ENCODE measurements at places on chromosomes 7 and 10.

DNA sequence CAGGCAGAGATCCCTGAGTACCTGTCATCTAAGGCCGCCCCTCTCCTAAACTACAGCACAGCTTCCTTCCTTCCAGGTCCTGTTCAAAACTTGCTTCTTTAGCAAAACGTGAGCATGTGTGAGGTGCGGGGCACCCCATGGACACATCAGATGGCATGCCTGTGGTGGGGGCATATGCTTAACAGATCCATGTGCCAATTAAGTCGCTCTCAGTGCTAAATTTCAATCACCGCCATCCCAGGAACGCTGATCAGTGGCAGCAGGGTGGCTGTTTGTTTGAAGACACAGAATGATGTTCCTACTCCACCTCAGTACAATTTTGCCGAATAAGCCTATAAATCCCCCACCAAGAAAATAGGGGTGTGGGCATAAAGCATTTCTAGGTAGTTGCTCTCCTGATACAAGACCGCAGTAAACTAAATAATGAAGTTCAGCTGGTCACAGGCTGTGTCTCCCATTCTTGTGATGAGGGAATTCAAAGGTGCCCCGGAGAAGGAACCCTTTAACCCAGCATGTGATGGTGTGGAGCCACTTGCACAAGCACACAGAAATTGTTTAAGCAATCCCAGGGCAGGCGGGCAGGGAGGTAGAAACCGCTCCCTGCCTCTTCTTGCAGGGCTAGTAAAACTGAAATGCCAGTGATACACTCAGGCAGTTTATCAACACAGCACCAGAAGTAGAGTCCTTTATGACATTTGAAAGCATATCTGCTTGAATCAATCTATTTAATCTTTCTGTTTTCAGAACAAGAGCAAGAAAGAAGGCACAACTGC is 205.7 kb downstream of the SORCS1 start:
- DNase-seq, result no peak

- DNase-seq, result no peak
These were observed 71.0 kb downstream of the DLG5 start for GRCh38 chr10:77855404-77856155.

DNA sequence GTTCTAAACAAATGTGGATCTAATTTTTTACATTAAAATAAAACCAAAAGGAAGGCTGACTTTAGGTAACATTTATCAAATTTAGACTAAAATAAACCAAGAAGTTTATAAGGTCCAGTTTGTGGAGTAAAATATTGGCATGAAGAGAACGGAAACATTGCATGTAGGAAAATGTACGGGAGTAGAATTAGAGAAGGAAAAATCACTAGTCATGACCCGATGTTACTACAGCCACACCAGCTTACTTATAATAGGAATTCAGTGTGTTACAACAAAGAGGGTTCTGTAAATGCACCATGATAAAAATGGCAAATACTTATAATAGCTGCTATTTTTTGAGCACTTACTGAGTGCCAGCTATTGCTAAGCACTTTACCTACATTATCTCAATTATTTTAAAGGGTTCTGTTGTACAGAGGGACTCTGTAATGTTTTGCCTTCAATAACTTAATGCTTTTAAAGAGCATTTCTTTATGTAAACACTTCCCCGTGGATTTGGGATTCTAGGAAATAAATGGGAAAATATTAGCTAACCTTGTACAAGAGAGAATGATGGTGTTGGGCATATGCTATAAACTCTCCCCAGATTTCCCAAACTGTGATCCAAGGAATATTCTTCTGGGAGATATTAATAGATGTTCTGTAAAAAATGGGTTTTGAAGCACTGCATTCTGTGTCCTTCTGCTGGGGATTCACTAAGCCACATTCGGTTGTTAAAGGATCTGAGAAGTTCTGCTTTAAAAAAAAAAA is 296.7 kb downstream of the BBS9 start:
- no peak for DNase-seq

DNA sequence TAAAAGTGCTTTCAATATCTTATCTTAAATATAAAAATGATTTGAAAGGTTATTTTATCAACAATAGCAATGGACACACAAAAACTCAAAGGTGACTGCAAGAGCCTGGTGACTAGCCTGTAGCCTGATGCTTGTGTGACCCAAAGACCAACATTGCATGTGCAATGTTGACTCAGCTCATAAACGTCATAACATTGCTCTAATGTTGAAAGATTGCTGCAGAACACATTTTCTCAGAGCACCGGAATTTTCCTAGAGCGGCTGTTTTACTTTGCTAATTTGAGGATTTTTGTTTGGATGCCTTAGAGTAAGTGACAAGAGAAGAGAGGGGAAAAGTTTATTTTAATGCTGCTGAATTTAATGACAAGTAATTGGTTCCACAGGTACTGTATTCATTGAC is 107.1 kb downstream of the RAB18 start:
- DNase-seq, result no peak

GRCh38 chr7:155981703-155982102 is 169.4 kb upstream of the SHH start:
- no peak for DNase-seq

DNA sequence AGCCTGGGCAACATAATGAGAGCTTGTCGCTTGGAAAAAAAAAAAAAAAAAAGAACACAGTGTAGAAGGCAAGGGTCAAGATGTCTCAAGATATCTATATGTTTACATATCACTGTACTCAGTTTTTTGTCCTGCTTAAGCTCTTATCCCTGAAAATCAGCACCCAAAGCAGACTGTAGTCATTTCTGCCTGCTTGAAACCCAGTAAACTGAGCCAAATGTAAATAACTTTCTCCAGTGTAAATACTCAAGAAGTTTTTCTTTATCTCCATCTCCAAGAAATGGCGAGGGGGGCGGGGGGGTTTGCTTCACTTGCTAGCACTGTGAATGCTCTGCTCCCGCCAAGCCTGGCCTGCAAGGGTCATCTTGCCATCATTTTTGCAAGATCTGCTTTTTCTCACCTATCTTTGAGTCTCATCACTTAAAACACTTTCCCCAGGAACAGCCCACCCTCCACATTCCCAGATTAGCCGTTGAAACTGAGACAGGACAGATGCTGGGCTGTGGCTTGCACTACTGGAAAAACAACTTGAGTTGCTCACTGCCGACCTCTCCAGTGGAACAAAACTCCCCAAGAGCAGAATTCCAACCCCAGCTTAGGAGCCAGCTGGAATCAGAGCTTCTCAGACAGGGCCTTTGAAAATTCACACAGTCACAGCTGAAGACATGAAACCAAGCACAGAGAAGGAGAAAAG is 54.6 kb downstream of the AFAP1L2 start:
- no peak for DNase-seq

- DNase-seq, result no peak
These were observed 464 bp downstream of the KIAA1217 start for GRCh38 chr10:24209432-24209771.

DNA sequence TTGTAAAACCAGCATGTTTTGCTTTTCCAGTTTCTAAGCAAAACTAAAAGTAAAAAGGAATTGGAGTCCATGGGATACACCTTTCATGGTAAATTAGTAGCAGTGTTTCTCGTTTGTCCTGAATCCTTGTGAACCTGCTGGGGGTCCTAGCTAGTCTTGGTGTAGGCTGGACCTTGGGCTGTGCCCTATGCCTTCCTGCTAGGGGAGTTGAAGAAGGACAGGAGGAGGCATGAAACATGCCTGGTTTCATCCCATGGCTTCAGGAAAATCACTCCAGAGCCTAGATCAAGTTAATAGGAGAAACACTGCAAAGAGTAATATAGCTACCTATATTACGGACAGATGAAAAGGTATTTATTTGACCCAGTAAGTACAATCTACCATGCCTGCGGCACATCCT is 41.1 kb upstream of the GDF10 start:
- DNase-seq, result no peak

GRCh38 chr7:99365318-99366141 is 9.0 kb upstream of the ARPC1B start:
- DNase-seq, result no peak

GRCh38 chr10:122998360-122998917 is 10.2 kb downstream of the IKZF5 start:
- DNase-seq, result no peak

DNA sequence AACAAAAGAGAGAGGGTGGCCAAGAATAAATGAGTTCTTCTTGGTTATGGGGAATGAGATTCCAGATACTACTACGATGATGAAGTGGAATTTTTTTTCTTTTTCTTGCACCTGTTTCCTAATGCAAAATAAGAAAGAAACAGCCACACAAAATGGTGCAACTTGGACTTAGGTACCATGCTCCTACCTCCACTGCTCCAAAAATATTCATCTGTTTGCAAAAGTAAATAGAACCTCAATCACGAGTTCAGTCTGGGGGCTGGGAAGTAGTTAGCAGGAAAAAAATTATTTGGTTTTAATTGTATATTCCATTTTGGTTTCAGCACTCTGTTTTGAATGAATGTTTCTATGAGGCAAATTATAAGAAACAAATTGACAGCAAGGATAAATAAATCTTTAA is 73.5 kb downstream of the SLC25A13 start:
- DNase-seq, result no peak

GRCh38 chr7:147547252-147547897 is 1043.2 kb upstream of the C7orf33 start:
- DNase-seq, result no peak

DNA sequence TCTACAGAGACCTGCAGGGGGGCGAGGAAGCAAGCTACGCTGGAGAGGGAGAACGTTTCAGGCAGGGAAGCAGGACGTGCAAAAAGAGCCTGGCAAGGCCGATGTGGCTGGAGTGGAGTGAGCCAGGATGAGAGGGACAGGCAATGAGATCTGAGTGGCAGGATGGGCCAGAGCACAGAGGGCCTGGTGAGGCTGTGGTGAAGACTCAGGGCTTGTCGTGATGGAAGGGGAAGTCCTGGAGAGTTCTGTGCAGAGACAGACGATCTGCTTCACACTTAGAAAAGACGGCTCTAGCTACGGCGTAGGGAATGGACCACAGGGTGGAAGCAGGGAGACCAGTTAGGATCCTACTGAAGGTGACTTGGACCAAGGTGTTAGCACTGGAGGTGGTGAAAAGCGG is 87.0 kb downstream of the SH3PXD2A start:
- no peak for DNase-seq

DNA sequence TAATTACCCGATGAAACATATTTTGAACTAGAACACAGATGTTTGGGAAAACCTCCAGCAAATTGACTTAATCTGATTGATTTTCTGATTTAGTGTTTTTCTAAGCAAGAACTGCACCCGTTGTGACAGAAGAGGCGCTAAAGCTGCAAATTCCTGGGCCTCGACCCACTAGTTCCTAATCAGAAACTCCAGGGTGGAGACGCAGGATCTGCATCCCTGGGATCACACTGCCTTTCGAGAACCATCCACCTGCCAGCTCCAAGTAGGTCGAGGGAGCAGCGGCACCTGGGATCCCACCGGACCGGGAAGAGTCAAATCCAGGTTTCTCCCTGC is 136.8 kb upstream of the CDCA7L start:
- no peak for DNase-seq

- DNase-seq, result no peak
These were observed 130.0 kb downstream of the ELAPOR2 start for GRCh38 chr7:86929293-86930109.

GRCh38 chr7:117061751-117062150 is 108.5 kb downstream of the ST7 start:
- no peak for DNase-seq

GRCh38 chr10:132645630-132646442 is 108.2 kb downstream of the INPP5A start:
- no peak for DNase-seq

DNA sequence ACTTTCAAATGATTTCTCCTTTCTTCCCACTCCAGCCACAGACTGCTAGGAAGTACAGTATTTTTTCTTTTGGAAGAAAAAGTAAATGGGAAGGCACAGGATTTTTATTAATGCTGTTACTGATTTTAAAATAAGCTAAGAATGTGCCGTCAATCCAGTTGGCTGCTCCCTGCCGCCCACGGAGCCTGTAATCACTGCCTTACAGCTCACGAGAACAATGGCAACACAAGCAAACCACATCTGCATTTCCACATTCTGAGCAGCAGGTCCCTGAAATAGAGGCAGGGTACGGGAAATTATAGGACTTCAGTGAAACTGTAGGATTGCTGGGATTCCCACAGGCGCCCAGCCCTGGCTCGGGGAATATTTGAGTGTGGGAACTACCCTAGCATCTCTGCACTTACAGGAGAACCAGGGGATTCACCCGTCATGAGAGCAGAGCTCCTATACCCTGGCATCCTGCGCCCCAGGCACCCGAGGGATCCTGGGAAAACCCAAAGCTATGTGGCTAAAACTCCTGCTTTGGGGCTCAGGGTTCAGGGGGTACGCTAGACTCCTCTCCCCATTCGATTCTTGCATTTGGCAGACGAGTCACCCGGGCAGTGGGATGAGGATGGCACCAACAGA is 72.9 kb upstream of the TNS3 start:
- no peak for DNase-seq

DNA sequence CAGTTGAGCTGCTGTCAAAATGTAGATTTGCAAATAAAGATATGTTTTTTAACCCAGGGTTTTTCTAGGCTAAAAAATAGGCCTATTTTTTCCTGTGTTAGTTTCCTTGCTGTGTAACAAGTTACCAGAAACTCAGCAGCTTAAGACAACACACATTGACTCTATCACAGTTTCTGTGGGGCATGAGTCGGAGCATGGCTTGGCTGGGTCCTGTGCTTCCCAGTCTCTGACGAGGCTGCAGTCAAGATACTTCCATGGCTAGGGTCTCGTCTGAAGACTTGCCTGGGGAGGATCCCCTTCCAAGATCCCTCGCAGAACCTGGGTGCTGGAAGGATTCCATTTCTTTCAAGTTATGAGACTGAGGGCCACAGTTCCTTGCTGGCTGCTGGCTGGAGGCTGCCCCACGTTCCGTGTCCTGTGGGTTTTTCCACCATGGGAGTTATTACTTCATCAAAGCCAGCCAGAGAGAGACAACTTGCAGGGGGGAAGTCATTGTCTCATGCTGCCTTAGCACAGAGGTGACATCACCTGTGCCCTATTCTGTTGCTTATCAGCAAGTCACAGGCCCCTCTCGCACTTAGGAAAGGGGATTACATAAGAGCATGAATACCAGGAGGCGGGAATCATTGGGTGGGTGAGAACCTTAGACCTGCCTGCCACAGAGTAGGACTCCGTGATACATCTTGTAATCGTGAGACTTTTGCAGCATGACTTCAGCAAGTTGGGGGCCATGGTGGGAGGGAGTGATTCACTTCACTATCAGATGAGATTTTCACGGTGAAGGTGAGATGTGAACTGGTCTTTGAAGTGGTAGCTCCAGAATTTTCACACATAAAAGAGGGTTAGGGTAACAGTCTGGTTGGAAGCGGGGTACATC is 77.9 kb downstream of the CCNY start:
- DNase-seq, result no peak

- DNase-seq, result no peak
These were observed 45.3 kb downstream of the STARD3NL start for GRCh38 chr7:38223306-38223705.

DNA sequence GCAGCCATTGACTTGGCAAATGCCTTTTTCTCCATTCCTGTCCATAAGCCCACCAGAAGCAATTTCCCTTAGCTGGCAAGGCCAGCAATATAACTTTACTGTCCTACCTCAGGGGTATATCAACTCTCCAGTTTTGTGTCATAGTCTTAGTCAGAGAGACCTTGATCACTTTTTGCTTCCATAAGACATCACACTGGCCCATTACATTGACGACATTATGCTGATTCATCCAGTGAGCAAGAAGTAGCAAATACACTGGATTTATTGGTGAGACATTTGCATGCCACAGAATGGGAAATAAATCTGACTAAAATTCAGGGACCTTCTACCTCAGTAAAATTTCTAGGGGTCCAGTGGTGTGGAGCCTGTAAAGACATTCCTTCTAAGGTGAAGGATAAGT is 649.7 kb upstream of the ANKRD30A start:
- no peak for DNase-seq
